ENCODE measurements at places on chromosomes 6 and 20. TPM values are rescaled to one million over a fixed set of nuclear protein-coding genes. Genes with fewer than 3 reads are reported as not detected.

The LGSN gene
- total RNA-seq: not detected

The CLPSL1 gene
- total RNA-seq: not detected

DNA sequence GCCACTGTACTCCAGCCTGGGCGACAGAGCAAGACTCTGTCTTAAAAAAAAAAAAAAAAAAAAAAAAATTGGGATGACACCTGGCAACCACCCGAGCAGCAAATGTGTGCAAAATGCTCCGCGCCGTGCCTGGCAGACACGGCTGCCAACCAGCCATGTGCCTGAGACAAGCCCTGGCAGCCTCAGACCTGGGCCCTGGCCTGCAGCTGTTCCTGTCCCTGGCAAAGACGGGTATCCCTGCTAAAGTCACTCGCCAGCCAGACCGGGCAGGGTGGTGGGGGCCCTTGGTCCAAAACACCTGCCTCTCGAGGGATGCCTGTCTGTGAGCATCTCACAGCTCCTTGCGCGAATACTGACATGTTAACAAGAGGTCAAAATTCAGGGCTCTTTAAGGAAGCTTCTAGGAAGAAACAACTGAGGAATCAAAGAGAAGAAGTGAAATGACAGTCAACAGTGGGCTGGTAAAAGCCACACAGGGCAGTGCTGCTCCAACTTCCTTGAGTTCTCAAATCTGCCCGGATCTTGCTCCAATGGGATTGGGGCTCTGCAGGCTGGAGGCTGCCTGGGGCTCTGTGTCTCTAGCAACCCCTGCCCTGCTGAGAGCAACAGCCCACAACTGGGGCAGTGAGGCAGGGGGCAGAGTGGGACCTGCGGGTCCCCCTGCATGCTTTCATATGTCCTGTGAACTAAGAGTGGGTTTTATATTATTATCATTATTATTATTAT is 53.4 kb downstream of the SYTL3 start:
- peak; percentile 79 for DNase-seq

GRCh38 chr6:90493332-90493731 is 93.5 kb downstream of the MAP3K7 start:
- DNase-seq: no peak

The SLC22A16 gene
- not detected for total RNA-seq

DNA sequence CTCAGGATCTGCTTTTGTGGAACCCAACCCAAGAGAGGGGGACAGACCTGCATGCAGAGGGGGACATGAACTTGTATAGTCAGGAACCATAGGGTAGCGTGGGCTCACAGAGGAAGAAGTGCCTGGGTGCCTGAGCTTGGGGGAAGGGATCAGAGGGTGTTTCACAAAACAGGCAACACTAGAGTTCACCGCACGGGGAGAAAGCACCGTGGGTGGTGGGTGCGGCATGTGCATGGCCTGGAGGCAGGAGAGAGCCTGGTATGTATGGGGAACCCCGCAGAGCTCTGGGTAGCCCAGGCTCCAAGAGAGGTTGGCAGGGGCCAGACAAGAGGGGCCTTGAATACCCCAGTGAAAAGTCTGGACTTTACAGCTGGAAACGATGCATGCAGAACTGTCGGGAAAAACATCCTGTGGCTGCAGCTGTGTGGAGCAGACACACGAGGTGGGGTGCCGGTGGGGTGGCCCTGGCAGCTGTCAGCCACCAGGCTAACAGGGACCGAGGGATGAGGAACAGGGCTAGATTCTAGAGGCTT is 6.7 kb upstream of the EMILIN3 start:
- no peak for DNase-seq

- no peak for DNase-seq
These were observed 70.4 kb upstream of the SYNJ2 start for GRCh38 chr6:157911278-157911677.

DNA sequence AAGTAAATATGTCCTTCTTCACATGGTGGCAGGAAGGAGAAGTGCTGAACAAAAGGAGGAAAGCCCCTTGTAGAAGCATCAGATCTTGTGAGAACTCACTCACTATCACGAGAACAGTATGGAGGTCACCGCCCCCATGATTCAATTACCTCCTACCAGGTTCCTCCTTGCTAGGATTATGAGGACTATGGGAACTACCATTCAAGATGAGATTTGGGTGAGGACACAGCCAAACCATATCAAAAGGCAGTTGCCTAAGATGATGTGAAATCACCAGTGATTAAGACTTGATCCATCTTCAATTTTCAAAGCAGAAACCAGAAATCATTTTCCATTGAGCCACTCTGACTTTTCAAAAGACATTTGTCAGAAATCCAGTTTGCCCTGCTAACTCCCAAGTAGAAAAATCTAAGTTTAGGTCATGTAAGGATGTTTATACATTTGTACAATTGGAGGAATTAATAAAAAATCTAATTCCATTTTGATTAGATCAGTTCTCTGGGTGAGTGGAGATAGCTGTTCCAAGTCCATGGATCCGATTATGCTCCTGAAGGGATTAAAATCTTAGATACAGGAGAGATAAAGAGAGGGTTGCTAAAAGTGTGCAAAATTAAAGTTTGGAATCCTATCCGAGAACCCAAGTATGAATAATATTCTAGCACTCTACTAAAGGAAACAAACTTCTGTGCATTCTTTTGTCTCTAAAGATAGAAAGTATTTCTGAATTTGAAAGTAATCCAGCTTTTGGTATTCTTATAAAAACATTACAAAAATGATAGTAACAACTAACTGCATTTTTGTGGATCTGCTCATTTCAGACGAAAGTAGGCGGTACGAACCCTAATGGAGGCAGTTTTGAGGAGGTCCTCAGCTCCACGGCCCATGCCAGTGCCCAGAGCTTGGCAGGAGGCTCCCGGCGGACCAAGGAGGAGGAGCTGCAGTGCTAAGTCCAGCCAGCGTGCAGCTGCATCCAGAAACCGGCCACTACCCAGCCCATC is 39.5 kb downstream of the HDDC2 start:
- DNase-seq: no peak

The B3GAT2 gene
- total RNA-seq: not detected

The LY6G6D gene
- total RNA-seq: not detected

DNA sequence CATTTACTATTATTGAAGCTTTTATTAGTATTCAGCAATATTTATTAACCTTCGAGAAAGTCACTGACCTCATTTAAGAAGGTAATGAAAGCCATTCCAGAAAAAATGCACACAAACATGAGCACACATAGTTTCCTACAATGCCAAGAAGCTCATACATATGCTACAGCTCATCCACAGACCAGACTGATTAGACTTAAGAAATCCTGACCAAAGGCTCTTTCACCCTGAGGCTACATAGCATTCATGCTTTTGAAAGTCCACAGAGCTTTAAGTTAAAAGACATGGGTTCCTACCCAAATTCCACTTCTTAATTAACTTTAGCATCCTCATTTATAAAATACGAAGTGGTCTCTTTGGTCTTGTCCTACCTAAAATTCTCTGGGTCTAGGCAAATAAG is 430.4 kb downstream of the TBC1D32 start:
- no peak for DNase-seq

- DNase-seq: no peak
These were observed 245.3 kb upstream of the FOXQ1 start for GRCh38 chr6:1066449-1067090.

DNA sequence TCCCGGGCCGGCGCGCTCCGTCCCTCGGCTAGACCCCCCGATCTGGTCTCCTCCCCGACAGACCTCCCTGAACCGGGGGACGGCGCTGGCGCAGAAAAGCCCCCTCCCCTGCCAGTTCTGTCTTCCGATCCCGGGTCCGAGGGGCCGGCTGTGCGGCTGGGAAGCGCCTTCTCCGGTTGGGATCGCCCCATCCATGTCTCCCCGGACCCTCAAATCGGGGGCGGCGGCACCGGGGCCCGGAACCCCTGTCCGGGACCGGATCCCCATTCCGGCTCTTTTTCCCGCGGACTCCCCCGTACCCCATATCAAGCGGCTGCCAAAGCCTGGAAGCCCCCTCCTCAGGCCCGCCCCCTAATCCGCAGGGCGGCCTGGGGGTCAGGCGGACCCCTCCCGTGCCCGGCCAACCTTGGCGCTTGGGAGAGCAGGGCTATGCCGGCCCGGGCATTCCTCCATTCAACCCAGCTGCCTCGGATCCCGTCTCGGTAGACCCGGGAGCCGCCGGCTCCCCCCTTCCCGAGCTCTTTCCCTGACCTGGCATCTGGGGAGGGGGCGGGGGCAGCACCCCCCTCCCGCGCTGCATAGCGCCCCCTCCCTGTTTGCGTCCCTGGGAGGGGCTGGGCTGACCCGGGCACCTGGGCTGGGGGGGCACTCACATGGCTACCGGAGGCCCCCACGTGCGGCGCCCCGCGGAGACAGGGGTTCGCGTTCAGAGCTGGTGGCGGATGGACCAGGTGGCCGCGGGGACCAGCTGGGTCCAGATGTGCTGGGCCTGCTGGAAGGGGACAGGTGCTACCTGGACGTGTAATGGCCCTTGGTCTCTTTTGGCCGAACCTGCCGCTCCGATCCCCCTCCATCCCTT is 643 bp downstream of the DLGAP4 start:
- no peak for DNase-seq

GRCh38 chr20:56111961-56112730 is 106.8 kb upstream of the CBLN4 start:
- DNase-seq: no peak

GRCh38 chr6:49530141-49530776 is 20.2 kb upstream of the C6orf141 start:
- DNase-seq: no peak

The TMEM14C gene
- total RNA-seq: 124 TPM

DNA sequence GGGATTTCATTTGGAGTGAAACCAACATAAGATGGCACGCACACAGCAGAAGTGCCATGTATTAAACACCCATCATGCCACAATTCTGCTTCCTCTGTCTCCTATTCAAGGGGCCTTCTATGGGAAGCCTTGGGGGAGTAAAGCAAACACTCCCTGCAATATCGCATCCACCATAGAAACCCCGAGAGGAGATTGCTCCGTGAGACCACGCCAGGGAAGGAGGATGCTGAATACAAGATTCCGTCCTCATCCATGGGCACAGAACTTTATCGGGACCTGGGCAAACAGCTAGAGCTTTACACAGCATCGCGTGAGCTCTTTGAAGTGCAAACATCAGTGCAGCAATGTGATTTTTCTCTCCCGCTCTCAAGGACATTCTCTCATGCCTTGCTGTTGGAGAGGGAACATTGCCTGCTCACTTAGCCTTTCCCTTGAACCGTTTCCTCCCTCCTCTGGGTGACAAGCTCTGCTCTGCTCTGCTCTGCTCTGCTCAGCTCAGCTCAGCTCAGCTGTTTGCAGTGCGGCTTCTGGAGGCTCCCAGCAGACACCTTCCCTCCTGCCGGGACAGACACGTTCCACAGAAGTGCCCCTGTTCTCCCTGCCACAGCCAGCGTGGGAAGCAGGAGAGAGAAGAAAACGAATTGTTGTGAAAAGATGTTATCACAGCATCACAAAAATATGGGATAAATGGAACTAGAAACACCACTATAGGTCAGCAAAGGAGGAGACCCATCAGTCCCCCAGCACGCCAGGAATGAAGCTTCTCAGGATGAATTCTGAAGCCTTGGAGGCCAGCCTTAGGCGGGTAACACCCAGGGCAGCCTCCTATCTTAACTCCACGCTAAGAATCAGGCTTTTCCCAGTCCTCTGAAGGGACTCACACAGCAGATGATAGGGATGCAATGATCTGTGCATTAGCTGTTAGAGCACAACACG is 48.2 kb downstream of the RNASET2 start:
- DNase-seq: no peak

GRCh38 chr6:110864824-110865223 is 9.8 kb upstream of the AMD1 start:
- no peak for DNase-seq

The PPP1R14C gene
- 131 TPM for total RNA-seq

GRCh38 chr6:45518013-45518720 is 140.4 kb upstream of the SUPT3H start:
- DNase-seq: no peak

GRCh38 chr20:39745380-39745779 is 783.2 kb downstream of the DHX35 start:
- no peak for DNase-seq

- DNase-seq: no peak
These were observed 2.8 kb downstream of the HMGA1 start for GRCh38 chr6:34239500-34239825.
